ENCODE measurements at places on chromosomes 12 and 14.

DNA sequence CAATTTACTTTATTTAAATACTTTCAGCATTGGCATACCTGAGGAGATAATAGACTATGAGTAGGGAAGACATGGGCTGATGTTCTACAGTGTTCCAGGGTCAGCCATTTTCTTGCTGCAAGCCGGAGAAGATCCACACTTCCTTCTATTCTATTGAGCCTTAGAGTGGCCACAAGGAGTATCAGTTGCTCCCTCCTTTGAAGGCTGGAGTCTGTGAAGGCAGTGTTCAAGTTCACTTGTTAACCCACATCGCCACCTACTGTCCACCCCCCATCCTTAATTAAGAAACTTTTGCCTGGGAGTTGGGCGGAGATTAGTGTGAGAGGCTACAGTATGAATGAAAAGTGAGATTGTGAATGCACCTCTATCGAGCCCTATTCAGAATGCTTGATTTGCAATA lies 666.6 kb downstream of the NRXN3 start:
- peak; percentile 73 for DNase-seq

DNA sequence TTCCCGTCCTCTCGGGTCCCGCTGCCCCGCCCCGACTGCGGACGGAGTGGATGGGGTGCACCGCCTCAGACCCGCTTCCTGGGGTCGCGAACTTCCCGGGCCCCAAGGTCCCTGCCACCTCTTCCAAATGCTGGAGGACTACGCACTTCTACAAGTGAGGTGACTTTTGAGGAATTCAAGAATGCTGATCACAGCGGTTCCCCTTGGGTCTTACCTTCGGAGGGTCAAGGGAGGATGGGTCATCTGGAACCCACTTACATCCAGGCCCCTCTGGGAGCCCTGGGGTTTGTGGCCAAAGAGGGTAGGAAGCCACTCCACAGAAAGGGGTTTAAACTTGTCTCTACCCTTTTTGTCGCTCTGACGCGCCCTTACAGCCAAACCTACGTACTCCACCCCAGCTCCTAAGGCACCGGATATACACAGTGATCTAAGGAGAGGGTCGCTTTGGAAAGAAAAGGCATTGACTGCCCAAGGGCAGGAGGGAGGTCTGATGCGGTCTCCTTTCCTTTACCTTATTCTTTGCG lies 532 bp upstream of the PRKD1 start:
- no peak for DNase-seq

DNA sequence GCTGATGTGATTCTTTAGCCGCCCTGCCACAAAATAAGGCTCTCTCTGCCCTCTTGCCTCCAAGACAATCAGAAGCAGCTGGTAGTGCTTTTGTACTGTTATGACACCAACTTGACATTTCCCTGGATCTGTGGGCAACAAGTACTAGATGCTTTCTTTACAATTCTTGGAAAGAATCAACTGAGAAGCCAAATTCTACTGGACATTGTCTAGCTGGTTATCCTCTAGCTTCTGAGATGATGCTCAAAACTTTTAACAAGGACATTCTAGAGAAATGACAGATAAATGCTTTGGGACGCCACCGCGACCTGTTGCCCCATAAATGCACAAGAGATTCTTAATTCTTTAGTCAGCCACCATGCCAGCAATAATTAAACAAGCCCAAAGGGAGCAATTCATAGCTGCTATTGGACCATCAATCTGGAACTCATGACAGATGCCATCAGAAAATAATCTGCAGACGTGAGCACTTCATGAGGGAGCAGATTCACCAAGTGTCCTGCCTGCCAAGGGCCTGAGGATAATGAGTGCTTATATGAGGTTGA lies 22.8 kb downstream of the FMNL3 start:
- DNase-seq = no peak

DNA sequence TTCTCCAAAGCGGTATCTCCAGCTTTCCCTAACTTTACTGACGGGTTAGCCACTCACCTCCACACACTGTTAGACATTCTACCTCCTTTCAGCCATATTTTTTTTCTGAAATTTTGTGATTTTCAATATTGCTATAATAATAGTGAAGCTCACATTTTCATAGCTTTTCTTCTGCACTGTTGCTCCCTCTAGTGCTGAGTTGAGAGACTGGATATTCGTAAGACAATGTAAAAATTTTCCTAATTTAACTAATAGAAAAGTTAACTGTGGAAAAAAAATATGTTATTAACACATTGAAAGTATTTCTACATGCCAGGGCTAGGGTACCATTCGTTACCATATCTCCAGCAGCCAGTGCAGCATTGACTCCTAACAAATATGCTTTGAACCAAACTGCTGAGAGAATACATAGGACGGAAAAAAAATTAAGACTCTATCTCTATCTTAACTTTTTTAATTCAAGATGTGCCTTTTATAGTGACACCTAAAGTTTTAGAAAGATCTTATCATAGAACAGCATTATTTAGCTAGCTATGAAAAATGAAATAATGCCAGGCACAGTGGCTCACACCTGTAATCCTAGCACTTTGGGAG lies 48.7 kb upstream of the ABCC9 start:
- DNase-seq = peak; percentile 62

DNA sequence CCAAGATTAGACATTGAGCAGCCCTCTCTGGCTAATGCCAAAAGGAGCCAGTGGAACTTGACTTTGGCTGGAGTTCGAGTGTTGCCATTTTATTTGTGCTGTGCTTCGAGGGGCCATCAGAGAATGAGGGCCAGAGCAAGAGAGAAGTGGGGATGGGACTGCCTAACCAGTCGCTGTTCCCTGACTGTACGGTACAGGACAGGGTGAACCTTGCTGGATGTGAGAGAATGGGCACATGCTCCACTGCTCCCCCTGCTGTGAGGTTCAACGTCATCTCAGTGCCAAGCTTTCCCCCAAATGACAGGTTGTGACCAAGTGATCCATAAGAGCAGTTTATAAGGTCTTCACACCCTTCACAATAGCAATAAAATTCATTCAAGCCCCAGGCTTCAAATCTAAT lies 55.1 kb upstream of the BCL11B start:
- no peak for DNase-seq

- DNase-seq = peak; percentile 36
Measured at GRCh38 chr14:99518441-99519346, 37.5 kb downstream of the CCNK start.

DNA sequence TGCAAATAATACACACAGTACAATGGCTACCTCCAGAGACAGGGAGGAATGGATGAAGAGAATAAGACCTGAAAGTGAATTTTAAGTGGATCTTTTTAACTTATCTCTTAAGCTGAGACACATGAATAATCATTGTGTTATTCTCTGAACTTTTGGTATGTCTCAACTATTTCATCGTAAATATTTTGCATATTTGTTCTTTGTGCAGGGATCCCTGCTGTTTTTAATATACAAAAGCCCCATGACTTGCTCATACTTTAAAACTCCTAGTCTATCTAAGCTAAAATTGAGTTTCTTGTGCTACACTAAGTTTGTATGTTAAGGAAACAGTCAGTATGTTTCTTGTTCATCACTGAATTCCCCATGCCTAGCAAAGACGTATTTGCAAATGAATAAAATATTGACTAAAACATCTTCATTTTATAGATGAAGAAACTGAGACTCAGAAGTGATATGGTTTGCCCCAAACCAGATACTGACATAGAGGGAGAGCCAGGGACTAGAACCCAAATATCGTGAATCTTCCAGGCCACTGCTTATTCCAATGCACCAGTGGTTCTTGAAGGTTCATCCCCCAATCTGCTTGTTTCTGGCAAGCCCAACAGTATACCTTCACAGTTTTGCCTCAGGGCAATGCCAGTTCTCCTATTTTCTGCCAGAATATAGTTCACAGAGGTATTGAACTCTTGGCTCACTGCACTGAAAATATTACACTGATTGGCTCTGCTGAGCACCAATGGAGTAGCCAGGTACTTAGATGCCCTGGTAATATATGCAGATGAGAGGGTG lies 356.9 kb downstream of the MED13L start:
- DNase-seq = no peak

GRCh38 chr12:14665354-14666348 lies 30.7 kb downstream of the GUCY2C start:
- DNase-seq = no peak

DNA sequence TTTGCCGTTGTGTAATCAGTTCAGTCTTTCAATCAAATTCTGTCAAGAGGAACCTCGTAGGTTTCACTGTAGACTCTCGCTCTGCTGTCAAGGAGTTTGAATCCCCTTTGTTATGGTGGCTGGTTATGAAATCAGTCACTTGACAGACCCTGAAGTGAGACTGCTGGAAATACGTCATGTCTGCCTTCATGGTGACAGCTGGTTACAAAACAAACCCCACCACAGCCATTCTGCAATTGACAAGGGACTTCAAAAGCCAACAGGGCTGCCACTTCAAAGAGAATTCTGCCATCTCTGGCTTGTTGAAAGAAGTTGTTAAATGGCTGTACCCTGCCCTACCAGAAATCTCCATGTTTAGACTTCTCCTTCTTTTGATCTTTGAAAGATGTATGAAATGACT lies 286.9 kb downstream of the ERC1 start:
- no peak for DNase-seq

DNA sequence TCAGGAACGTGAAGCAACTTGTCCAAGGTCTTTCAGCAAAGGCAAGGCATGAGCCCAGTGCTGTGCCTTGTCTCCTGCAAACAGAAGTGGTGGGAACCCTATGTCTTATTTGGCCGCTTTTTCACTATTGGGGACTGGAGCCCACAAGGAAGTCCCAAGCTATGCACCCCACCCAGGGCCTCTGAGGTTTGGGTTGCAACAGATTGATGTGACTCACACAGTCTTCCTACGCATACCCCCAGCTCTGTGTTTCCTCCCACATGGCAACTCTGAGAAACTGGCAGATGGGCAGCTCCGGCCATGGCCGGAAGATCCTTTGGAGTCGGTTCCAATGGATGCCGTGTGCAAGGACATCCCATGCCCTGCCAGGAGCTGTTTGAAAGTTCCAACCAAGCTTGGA lies 28.3 kb upstream of the CMKLR1 start:
- DNase-seq = peak; percentile 73

DNA sequence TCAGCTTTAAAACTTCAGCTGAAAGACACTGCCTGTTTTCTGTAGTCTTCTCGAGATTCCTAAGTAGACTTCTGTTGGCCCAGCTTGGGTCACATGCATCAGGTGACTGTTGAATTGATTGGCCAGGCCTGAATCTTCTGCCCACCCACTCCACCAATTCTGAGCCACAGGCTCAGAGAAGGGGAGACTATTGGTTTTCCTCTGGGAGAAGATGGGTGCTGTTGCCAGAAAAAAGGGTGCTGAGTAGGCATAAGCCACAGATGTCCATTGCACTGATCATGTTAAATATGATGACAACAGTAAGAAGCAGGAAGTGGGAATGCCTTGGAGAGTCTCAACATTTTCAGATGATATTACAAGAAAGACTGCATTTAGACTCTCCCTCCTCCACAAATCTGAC lies 6.8 kb upstream of the SPTLC2 start:
- DNase-seq = no peak

DNA sequence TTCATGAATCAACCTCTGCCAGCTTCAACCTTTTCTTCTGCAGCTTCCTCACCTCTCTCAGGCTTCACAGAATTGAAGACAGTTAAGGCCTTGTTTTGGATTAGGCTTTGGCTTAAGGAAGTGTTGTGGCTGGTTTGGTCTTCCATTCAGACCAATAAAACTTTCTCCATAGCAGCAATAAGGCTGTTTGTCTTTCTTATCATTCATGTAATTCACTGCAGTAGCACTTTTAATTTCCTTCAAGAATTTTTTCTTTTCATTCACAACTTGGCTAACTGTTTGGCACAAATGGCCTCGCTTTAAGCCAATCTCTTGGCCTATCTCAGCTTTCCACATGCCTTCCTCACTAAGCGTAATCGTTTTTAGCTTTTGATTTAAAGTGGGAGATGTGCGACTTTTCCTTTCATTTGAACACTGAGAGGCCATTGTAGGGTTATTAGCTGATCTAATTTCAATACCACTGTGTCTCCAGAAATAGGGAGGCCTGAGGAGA lies 229.5 kb downstream of the IPO8 start:
- DNase-seq = no peak

DNA sequence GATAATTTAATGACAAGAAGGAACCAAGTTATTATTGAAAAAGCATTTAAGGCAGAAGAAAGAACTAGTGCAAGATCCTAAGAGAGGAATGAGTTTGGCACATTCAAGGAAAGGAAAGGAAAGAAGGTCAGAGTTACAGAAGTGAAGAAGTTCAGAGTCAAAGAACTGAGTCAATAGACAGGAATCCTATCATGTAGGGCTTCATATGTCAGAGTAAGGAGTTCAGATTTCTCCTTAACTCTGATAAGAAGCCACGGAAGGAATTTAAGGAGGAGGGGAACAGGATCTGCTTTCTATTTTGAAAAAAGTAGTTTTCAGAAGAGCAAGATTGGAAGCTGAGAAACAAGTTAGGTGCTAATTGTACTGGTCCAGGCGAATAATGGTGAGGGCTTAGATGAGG lies 223.1 kb upstream of the FOXN3 start:
- DNase-seq = no peak

DNA sequence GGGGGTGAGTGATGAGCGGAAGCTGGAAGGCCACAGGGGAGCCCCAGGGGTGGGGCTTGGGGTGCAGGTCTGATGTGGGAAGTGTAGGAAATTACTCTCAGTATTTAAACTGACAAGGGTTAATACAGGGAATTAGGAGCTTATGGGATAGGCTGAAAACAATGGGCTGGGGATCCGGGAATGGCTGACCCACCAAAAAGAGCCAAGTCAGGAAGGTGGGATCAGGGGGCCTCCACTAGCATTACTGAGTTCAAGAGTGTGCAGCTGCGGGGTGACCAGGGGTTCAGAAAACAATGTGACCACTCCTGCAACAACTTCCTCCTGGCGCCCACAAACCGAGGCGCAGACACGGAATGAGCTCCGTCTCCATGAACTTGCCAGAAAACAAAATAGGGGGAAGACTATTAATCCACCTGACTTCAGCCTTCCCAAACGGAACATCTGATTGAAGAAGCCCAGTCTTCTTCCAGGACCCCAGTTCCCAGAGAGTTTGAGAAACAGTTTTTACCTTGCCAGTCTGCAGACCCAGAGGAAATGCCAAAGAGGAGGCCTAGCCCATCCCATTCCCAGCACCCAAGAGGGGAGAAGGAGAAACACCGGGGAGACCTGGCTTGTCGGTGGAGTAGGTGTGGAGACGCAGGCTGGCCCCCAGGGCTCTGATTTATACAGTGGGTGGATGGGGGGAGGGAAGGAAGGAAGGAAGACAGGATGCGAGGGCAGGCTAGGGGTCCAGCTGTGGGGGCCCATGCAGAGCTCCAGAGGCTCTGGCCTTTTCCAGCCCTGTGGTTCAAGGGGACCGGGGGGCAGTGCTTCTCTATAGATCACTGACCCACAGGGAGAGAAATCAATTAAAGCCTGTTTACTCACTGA lies 16.5 kb upstream of the YY1 start:
- no peak for DNase-seq

DNA sequence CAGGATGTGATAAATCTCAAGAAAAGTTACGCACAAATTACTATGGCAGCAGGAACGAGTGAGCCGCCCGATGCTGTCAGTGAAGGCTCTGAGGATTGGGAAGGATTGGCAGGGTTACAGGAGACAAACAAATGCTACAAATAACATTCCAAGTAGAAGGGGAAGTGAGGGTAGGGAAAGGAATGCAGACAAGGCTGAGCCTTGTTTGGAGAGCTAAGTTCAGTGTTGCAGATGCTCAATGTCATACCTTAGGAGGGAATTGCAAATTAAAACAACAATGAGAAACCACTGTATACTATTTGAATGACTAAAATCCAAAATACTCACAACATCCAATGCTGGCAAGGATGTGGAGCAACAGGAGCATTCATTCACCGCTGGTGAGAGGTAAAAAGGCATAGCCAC lies 1.3 kb downstream of the CLEC9A start:
- peak; percentile 38 for DNase-seq
